Foreskin keratinocyte (primary cell): ENCODE measurements at places on chromosomes 5 and 9. TPM values are rescaled to one million over a fixed set of nuclear protein-coding genes. Genes with fewer than 3 reads are reported as not detected.

IL4 gene
- not detected in 2 replicates for total RNA-seq

TSSK1B gene
- 0.10 and 0.14 TPM in 2 replicates for total RNA-seq

DNA sequence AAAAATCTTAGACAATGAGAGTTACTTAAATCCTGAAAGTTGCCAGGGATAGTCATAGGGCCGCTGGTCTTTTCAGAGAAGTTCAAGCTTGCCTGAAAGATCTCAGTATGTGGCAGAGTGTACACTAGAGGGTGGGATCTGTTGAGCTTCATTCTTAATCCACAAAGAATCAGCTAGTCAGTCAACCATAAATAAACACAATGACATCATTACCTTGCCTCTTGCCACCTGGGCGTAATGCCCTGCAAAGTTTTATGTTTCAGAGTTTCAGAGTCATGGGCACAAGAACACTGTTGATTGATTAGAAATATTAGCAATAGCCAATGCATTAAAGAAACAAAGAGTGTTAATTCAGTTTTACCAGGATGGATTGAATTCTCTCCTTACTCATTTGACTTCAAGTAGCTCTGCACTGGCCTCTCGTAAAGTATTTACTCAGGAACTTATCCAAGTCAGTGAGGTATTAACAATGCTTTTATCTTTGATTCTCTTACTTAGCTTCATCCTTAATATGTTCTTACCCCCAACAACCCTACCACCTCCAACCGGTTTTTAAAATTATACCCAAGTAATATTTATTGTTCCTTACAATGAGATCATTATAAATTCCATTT, 14.3 kb upstream of the ANXA1 start:
- DNase-seq, result peak; percentile 80

GRCh38 chr9:88824711-88825110, 166.6 kb upstream of the S1PR3 start:
- DNase-seq, result no peak

DNA sequence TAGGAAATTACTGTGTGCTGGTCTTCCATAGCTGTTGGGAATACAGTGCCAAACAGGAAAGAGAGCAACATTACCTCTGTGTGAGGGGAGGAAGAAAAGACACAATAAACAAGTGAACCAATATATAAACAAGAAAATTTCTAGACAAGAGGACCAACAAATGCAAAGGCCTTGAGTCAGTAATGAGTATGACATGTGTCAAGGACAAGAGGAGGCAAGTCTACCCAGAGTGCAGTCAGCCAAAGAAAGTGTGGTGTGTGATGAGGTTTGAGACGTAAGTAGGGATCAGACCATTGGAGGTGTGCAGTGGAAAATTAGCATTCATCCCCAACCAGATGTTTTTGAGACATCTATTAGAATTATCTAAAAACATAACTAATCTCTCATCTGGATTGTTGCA, 69.5 kb upstream of the CDH6 start:
- peak; percentile 2 for DNase-seq
